Retinal pigment epithelial cell (primary cell): ENCODE measurements at places on chromosomes 12 and 14.

DNA sequence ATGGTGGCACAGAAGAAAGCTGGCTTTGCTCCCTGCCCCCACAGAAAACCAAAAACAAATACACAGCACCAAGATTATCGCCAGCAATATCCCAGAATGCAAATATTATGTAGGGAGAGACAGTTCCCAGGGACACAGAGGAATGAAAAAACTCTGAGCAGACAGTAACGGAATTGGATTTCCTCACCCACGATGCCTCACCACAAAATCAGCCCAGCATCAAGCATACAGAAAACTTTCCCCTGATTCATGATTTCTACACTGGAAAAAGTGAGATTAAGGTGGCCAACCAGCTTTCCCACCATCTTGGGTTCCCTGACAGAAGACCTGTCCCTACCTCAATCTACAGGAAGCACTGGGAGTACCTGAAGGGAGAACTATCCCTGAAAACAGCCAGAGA is 36.6 kb downstream of the PARP11 start:
- DNase-seq = no peak

- no peak for DNase-seq
These were observed 62.1 kb downstream of the ADGRD1 start for GRCh38 chr12:131015581-131016337.

GRCh38 chr12:116642683-116643082 is 83.5 kb downstream of the MAP1LC3B2 start:
- no peak for DNase-seq

- DNase-seq = no peak
These were observed 118.0 kb upstream of the CDKN3 start for GRCh38 chr14:54278665-54279295.

DNA sequence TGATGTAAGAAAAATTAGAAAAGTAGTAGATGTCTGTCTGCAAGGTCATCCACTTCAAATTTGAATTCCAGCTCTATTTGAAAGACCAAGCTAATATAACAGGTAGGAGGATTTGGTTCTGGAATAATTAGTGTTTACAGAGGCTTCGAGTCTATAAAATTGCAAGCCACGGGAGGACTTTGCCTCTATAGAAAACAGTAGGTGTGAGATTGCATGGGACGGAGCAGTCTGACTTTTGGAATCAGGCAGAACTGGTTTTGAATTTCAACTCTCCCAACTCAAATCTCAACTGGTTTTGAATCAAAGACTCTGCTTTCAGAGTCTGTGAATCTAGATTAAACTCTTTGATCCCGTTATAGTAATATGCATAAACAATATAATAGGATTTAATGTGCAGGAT is 82.4 kb downstream of the PIK3C2G start:
- no peak for DNase-seq

DNA sequence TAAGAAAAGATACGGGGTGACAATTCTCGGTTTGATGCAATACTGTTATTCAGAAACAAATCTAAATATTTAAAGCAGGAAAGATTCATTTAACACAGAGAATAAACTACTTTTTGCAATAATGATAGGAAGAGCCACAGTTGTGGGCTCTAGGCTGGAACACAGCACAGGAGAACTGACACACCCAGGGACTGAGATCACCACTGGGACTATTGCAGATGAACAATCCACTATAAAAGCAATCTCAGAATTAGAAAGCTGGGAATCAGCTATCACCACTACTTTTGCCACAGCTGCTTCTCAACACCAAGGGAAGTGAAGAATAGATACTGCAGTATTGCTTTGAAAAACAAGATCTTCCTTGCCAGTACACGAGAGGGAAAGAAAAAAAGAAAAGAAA is 4.1 kb upstream of the PIK3C2G start:
- DNase-seq = no peak

- DNase-seq = no peak
These were observed 27.0 kb upstream of the FOXN3 start for GRCh38 chr14:89444044-89444443.

- DNase-seq = no peak
These were observed 447.3 kb downstream of the NELL2 start for GRCh38 chr12:44428825-44429224.
